Neural progenitor cell (in vitro differentiated cells): ENCODE measurements at places on chromosomes 4 and X.

DNA sequence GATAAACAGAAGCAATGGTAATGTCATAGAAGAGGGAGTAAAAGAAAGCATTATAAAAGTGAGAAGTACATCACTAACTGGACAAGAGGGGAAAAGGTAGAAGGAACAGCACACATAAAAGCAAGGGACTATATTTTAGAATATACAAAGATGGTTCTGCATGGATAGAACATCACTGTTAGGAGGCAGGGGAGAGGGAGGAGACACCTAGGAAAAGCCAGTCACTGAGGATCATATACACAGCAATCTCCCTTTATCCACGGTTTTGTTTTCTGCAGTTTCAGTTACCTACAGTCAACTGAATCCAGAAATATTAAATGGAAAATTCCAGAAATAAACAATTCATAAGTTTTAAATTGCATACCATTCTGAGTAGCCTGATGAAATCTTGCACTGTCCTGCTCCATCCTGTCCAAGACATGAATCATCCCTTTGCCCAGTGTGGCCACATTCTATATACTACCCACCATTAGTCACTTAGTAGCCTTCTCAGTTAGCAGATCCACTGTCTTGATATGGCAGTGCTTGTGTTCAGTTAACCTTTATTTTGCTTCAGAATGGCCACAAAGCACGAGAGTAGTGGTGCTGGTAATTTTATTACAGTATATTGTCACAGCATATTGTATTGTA lies 74.2 kb downstream of the PPA2 start:
- no peak for DNase-seq

GRCh38 chrX:65707151-65707550 lies 39.7 kb downstream of the MSN start:
- DNase-seq, result no peak

GRCh38 chrX:12767856-12768255 lies 23.4 kb upstream of the PRPS2 start:
- no peak for DNase-seq

DNA sequence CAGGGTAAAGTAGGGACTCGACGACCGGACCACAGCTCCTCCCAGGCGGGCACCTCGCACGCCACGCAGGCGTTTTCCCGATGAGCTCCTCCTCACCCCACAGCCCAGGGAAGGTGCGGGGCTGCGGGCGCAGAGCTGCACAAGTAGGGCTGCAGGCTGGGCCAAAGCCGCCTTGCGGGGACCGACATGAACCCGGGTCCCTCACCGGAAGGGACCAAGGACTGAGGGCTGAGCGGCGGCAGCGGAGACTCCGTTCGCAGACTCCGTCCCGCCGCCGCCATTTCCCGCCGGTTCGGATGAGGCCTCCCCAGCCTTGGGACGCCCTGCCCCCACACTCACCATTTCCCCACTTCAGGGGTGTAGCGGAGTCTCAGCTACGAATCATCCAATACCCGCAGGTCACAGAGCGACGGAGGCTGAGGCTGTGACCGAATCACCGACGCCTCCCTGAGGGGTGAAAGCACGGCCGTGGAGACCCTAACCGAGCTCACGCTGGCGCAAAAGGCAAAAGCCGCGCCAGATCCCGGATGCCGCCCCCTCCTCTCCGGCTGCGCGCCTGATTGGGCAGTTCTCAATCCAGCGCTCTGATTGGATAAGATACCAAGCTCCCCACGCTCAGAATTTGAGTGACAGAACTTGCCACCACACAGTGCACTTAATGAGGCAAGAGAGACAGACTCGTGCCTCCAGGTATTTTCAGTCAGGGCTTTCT lies at the start of gene ZNF732:
Gene ZNF732, minus strand, starts transcription at position 506 of the 712 bp plus-strand sequence. Its CDS starts 164 bp downstream, at position 342.
- DNase-seq, result no peak

GRCh38 chr4:15792974-15793373 lies 14.8 kb downstream of the CD38 start:
- DNase-seq, result no peak

DNA sequence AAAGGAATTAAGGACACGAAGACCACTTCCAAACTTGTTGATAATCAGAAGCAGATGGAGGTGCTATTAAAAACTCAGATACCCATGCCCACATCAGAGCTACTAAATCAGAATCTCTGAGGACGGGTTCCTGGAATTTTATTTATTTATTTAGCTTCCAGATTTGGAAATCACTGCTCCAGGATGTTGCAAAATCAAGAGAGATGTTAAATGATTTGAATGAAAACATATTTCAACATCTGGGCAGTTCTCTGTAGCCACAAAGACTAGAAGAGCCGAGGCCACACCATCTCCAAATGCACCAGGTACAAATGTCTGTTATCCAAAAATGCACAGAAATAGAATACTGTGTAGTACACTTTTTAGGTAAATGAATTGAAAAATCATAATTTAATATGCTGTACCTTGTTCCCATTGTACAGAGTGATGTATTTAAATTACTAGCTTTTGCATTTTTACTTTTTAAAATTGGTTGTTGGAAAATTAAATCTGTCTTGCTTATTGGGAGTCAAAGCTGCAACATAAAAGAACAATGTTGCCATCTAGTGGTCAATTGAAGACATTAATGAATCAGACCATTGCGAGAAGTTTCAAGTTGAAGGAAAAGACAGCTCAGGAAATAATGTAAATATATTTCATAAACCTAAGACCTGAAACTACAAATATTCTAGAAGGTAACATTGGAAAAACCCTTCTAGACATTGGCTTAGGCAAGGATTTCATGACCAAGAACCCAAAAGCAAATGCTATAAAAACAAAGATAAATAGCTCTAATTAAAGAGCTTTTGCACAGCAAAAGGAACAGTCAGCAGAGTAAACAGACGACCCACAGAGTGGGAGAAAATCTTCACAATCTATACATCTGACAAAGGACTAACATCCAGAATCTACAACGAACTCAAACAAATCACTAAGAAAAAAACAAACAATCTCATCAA lies 151.3 kb upstream of the TTC29 start:
- peak; percentile 60 for DNase-seq

DNA sequence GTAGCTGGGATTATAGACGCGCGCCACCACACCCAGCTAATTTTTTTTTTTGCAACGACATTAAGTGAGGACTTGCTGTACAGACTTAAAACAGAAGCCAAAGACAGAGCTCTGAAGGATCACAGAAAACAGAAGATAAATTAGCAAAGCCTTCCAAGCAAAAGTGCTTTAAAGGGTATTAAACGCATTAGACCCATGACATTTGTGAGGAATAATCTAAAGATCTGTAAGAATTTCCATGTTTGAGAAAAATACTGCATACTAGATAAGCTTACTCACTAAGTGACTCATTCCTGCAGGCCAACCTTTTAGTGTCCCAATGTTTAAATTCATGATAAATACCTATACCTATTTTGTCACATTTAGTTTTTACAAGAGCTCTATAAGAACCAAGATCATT lies 27.4 kb downstream of the SMARCA1 start:
- DNase-seq, result no peak

DNA sequence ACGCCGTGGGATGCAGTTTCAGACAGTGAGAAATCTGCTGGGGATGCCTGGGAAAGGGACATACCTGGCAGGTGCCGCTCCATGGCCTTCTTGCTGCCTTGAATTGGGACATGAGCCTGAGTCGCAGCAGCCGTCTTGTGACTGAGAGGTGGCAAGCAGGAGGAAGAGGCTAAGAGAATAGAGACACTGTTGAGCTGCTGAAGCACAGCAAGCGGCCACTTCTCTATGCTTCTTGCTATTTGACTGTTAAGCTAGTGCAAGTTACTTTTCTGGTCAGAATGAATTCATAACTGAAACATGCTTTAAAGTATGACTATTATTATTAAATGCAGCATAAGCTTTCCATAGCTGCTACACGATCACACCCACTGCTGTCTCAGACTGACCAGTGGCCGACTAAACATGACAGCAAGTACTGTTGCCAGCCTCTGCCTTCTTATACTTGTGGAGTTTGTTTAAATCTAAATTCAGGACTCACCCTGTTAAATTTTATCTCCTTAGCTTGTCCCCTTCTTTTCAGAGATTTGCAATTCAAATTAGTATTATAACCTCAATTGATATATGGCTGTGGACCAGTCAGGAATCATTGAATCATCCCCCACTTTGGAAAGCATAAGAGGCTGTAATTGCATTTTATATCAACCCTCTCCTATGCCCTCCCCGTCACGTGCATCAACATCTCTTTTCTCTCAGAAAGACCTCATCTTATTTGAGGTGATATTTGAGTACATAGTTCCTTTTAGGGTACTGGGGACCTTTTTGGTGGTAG lies 24.8 kb upstream of the ACSL1 start:
- DNase-seq, result no peak

- DNase-seq, result no peak
These were observed 52.1 kb downstream of the TMEM165 start for GRCh38 chr4:55447831-55448230.

DNA sequence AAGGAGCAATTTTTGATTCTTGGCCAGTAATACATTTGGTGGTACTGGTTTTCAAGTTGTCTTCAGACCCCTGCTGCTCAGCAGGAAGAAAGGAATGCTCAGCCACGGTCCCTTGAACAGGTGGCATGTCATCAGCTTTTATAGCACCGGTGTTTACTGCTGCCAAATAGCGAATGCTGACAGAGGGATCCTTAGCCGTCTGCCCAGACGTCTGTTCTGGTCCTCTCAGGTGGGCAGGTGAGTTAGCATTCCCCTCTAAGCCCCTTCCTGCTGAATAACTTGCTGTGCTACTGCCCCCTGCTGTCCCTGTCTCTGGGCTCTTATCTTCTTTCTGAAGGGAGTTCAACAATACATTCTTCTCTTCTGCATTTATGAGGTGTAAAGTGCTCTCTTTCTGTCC lies 28.4 kb downstream of the BOD1L1 start:
- DNase-seq, result peak; percentile 20

- peak; percentile 54 for DNase-seq
These were observed 760 bp downstream of the UGT8 start for GRCh38 chr4:114599231-114599902.

DNA sequence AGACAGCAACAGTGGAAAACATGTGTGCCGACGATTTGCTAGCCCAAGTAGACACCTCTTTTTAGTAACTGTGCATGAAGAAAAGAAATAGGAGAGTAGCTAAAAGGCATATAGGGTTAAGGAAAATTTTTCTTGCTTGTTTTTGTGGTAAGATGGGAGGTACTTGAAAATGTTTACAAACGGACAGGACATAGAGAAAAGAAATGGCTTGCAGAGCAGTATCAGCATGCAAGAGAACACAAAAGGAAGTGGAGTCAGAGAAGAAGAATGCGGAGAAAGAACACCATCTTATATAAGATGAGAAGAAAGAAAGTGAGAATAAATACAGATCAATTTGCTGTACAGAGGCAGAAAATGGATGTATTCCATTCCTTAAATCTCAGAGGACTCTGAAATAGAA lies 263.7 kb upstream of the ETNPPL start:
- DNase-seq, result no peak

DNA sequence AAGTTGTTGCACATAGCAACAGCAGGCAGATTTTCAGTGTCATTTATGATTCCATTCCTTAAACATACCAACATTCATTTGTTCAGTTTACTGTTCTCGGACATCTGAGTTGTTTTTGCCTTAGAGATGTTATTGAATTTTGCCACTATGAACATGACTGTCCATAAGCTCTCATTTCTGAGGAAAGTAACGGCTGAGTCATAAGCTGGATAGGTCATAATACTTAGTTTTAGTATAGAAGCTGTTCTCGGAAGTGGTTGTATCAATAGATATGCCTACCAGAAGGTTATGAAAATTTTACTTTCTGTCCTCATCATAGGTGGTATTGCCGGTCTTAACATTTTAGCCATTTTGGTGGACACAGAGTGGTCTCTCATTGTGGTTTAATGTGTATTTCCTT lies 157.1 kb upstream of the CLNK start:
- DNase-seq, result no peak

GRCh38 chr4:111676533-111676932 lies 468.7 kb upstream of the FAM241A start:
- DNase-seq, result no peak

GRCh38 chr4:85952528-85952927 lies 407.3 kb downstream of the MAPK10 start:
- DNase-seq, result no peak

- no peak for DNase-seq
These were observed 341.2 kb upstream of the BOD1L1 start for GRCh38 chr4:13968723-13969122.

GRCh38 chr4:86452924-86453531 lies 93.2 kb upstream of the MAPK10 start:
- DNase-seq, result no peak

DNA sequence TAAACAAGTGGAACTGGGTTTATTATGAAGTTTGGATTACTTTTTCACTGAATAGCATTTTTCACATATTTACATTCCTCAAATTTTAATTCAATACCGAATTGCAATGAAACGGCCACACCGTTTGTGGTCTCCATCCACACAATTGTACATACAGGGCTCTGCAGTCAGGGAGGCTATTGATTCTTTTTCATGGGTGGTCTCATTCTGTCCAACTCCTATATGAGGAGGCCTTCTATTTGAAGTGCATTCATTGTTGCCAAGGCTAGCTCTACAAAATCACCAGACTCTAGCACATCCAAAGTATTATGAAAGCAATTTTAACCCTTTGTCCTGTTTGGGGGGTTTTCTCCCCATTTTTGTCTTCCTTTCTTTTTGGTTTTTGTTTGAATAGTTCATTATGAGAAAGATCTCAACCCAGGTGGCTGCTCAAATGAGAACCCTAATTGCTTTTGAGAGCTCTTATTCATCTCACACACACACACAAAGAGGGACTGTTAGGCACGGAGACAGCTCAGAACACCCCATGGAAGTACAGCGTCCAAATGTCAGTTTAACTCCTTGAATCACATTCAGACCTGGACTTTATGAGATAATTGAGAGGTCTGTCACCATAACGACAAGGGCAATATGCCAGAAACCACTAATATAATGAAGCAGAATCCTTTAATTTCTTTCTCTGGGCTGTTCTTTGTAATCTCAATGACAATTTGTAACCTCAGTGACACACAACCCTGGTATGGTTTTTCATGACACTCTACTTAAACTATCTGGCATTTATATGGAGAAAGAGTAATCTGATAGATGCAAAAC lies 79.4 kb downstream of the NLGN4X start:
- DNase-seq, result peak; percentile 13

- DNase-seq, result peak; percentile 75
These were observed 2.7 kb upstream of the NKX3-2 start for GRCh38 chr4:13546941-13547484.

GRCh38 chr4:101953949-101954348 lies 163.4 kb downstream of the BANK1 start:
- DNase-seq, result peak; percentile 65

DNA sequence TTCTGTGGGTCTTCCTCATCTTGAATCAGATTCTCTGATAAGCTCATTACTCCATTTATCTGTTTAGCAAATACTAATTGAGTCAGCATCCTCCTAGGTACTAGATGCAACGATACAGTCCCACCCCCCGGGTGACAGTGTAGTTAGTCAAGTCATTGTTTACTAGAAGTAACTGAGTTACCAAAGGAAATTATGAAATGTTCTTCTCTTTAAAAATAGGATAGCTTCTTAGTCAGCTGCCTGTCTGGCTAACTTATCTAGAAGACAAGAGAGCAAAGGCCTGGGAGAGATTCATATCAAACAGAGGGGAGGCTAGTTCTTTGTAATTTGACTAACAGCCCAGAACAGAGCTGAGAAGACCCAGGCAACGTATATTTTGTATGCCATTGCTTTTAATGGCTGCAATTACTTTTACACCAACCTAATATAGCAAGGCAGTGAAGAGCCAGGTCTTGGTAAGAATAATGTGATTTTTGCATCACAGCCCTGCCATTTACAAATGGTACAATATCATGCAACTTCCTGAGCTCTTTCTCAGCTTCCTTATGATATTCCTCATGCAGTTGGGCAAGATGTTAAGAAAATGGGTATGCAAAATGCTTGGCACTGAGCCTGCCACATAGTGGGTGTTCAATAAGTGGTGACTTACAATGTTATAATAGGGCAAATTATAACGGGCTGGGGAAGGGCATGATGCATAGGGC lies 149.9 kb downstream of the CHIC2 start:
- no peak for DNase-seq

- DNase-seq, result no peak
These were observed 205.3 kb upstream of the KLF8 start for GRCh38 chrX:56026815-56027214.
